H1 (cell line): ENCODE measurements at places on chromosomes 13 and 19. TPM values are rescaled to one million over a fixed set of nuclear protein-coding genes. Genes with fewer than 3 reads are reported as not detected.

Gene ZNF709
- polyA plus RNA-seq: 0.86 and 1.3 TPM in 2 replicates

- no peak for DNase-seq
These were observed 45.0 kb upstream of the IL17D start for GRCh38 chr13:20658451-20659040.

GRCh38 chr19:28612275-28612769 lies 600.6 kb downstream of the UQCRFS1 start:
- no peak for DNase-seq

DNA sequence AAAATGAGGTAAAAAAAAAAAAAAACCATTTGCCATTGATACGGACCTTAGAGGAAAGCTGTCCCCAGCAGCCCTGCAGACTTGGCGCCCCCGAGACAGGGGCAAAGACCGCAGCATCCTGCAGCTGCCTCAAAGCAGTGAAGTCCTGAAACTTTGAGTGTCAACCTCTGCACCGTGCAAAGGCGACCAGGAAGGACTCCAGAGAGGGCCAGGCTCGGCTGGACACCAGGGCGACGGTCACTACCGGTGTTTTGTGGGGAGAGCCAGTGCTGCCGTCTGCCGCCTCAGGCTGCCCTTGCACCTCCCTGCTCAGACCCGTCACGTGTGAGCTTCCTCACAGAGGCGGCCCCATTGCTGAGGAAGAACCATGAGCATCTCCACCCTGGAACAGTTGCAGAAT lies 146.7 kb upstream of the SPACA7 start:
- DNase-seq: no peak

DNA sequence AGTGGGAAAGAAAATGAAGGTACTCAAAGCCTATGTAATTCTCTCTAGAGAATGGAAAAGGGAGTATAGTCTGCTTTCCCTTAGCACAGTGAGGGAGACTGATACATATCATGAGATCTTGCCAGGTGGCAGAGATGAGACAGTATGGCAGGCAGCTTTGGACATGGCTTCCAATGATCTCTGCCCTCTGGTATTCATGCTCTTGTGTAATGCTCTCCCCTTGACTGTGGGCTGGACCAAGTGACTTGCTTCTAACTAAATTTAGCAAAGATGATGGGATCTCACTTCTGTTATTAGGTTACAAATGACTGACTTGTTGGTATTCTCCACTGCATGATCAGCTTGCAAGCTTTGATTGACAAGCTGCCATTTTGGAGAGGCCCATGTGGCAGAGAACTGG lies 10.2 kb downstream of the ZNF132 start:
- no peak for DNase-seq
